ENCODE measurements at places on chromosomes 11 and 22.

GRCh38 chr11:26331911-26332571, at the start of gene ANO3:
TSS of gene ANO3 (plus strand) at chr11:26332130. CDS start at chr11:26332276, 146 bp downstream.
- DNase-seq, result no peak

- DNase-seq, result peak; percentile 81
These were observed 749 bp upstream of the BEST1 start for GRCh38 chr11:61949169-61950034.

- DNase-seq, result peak; percentile 72
These were observed 33.0 kb upstream of the P2RY2 start for GRCh38 chr11:73184953-73185671.

GRCh38 chr11:2365571-2366210, 11.4 kb upstream of the CD81 start:
- no peak for DNase-seq

GRCh38 chr11:63667995-63668795, 3.0 kb downstream of the ATL3 start:
- no peak for DNase-seq

GRCh38 chr22:24370401-24370800, 57.0 kb upstream of the ADORA2A start:
- DNase-seq, result no peak

GRCh38 chr11:86726118-86726753, 53.8 kb upstream of the ME3 start:
- no peak for DNase-seq

DNA sequence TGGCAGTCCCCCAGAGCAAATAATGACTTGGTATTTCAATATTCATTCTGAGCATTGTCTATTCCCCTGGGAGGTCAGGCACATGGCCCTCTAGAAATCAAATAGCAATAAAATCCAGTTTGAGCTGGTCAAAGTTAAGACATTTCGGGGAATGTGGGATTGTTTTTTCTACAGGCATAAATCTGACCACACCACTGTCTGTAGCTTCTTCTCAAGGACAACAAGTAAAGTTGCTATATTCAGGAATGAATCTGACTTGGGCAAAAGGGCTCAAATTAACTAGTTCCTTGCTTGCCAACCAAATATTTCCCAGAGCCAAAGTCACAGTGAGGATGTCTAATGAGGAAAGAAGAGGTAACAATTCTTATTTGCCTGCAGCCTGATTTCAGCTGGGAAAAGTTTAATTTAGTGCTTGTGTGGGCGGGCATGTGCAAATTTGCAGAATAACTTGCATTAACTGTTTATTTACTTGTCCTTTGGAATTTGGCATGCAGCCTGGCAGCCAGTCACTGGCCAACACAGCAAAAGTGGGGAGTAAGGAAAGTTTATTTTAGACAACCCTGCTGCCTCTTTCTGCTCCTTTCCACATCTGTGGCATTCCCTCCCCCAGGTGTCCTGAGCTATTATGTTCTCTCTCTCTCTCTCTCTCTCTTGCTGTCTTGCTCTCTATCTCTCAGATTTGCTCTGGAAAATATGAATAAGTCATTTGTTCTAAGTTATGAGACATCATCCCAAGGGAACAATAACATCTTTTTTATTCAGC, 51.2 kb upstream of the ARHGAP20 start:
- no peak for DNase-seq

Data from hematopoietic multipotent progenitor cell treated with erythropoietin and hydrocortisone succinate and interleukin-3 and kit ligand, for 15 days (in vitro differentiated cells).